ENCODE measurements at places on chromosomes 16 and 17.

GRCh38 chr16:24138024-24138423, 118.1 kb upstream of the CACNG3 start:
- DNase-seq = no peak

- DNase-seq = no peak
These were observed 5.7 kb upstream of the MYO1C start for GRCh38 chr17:1498233-1498632.

GRCh38 chr17:80705988-80706387, 161.3 kb downstream of the RPTOR start:
- no peak for DNase-seq

- no peak for DNase-seq
These were observed 115.0 kb upstream of the CIBAR2 start for GRCh38 chr16:85227084-85227945.

DNA sequence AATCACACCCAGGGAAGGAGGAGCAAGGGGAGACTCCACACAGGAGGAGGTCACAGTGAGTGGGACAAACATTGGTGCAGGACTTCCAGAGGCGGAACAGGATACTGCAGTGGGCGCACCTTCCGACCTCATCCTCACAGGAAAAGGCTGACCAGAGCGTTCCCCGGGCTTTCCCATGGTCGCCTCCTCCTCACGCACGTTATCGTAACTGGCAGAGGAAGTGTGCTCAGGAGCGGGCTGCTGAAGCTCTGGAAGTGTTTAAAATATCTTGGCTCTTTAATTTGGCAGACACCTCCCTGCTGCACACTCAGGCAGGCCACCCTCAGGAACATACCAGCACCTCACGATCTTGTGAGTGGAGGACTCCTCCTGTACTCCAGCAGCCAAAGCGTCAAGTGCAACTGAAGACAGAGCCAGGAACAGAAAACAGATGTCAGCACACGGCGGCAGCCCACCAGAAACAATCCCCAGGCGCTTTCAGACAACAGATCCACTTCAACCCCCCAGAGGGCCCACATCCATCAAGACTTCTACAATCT, 17.5 kb downstream of the FANCA start:
- no peak for DNase-seq

DNA sequence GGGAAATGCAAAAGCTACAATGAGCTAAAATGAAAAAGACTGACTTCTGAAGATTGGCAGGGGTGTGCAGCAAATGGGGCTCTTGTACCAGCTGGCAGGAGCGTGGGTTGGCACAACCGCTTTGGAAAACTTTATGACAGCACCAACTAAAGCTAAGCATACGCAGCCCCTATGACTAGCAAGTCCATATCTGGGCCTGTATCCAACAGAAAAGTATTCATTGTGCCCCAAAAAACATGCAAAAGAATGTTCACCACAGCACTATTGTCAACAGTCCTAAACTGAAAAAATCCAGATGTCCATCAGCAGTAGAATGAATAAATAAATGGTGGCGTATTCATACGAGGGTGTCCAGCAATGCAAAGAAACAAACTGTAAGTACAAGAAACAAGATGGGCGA, 22.6 kb upstream of the ITGA3 start:
- no peak for DNase-seq

DNA sequence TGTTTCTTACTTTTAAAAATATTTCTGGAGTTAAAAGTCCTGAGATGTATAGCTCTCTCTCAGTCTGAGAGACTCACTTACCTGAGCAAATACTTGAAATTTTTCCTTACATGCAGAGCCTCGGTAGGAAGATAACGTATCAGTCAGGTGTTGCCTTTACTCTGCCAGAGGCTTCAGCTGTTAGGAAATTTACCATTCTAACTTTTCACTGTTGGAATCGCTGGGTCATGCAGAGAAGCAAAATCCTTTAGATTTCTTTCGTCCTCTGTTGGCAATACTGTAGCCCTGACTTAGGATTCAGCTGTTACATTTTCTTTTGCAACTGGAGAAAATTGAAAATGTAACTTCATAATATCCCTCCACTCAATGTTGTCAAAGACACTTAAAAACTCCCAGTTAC, 20.0 kb upstream of the KCNJ16 start:
- DNase-seq = no peak

DNA sequence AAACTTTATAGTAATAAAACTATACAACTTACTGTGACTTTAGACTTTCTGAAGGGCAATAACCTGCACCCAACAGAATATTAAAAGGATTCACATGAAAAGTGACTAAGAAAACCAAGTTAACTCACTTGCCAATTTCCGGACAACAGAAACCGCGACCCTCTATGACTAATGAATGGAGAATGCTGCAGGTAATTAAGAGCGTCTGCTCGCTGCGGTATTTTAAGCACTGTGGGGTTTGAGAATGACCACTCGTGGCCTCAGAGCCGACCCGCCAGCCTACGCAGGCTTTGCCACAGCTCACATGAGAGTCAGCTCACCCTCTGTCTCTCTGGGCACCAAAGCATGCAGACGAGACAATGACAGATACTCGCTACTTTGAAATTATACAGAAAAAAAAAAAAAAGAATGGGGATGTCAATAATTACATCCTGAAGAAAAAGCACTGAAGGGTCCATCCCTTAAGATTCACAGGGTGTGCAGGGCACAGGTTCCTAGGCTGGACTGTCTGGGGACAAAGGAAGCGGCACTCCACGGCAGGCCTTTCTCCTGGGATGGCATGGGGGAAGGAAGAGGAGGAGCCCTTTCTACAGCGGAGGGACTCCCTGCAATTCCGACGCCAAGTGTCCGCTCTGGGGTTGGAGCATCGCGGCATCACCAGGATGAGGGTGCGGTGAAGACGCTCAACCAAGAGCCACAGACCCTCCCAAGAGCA, 35.0 kb downstream of the ZCCHC14 start:
- peak; percentile 60 for DNase-seq

DNA sequence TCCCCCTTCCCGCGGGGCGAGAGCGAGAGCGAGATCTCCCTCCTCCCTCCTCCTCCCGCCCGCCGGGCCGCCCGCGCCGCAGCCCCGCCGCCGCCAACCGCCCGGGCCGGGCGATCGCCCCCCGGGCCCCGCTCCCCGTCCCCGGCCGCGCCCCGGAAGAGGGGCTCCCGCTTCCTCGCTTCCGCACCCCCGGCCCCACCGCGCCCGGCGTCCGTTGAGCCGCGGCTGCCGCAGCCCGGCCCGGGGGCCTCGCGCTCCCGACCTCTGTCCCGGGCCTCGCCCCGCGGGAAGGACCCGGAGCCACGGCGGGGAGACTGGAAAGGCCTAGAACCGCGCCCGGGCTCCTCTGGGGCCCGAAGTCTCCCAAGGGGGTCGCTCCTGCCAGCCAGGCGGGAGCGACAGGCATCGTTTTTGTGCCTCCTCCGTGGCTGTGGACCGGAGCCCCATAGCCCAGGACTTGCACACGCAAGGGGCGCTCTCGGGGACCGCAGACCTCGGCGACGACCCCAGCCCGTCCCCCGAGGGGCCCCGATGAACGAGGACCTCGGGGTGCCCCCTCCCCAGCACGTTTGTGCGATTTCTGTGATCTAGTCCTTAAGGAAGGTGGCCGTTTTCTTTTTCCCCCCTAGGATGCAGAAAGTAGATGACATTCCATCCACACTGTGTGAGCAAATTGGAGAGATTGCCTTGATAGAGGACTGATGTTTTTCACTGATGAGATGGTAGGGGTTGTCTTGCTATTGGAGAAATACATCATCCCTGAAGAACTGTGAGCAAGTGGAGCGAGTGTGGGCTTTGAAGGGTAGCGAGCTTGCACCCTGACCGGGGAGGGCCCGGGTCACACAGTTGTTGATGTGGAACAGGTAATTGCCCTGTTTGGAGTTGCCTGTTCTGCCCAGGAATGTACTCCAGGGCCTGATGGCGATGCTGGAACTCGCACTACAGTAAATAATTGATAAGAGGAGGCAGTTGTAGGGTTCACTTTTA, 611 bp downstream of the BANP start:
- no peak for DNase-seq

- no peak for DNase-seq
These were observed 1.6 kb upstream of the DECR2 start for GRCh38 chr16:400061-400591.

GRCh38 chr16:69798466-69798865, 36.3 kb downstream of the WWP2 start:
- no peak for DNase-seq

DNA sequence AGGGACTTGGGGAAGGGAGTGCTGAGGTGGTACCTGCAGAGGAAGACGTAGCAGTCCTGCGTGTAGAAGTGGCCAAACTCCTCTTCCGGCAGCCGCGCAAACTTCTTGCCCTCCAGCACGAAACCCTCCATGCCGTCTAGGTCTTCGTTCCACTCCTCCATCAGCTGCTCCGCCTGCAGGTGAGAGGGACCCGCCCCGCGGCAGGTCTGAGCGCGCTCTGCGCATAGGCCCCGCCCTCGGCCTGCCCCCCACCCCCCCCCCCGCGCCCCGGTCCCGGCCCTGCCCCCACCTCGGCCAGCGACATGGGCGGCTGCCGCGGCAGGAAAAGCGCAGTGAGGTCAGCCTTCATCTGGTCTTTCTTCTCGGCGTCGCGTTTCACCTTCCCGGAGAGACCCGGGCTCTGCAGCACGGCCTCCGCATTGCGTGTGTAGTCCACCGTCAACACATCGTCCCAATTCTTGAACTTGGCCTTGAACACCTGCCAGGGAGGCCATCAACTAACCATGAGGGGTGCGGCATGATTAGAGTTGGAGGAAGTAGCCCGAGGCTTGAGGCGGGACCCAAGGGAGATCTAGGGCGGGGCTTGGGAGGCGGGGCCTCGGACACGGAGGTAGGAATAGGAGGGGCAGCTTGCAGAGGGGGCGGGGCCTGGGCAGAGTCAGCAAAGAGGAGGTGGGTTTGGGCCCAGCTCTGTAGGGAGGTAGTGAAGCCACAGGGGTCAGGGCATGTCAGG, 11.5 kb downstream of the FLII start:
- peak; percentile 47 for DNase-seq

DNA sequence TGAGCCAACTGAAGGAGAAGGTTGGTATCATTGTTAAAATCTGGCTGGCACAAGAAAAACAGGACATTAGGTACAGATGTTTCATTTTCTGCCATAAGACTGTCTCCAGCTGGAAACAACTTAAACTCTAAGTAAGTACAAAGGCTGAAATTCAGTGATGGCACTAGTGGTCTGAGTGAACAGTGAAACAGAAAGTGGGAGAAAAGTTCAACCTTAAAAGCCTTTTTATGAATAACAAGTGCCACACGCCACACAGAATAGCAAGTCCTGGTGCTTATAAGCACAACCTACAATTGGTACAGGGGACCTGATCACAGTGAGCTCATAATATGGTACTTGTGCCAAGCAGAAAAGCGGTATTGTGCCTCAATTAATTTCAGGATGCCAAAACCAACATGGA, 56.7 kb downstream of the CEP112 start:
- DNase-seq = no peak

GRCh38 chr16:51535591-51535990, 384.5 kb upstream of the SALL1 start:
- DNase-seq = no peak

DNA sequence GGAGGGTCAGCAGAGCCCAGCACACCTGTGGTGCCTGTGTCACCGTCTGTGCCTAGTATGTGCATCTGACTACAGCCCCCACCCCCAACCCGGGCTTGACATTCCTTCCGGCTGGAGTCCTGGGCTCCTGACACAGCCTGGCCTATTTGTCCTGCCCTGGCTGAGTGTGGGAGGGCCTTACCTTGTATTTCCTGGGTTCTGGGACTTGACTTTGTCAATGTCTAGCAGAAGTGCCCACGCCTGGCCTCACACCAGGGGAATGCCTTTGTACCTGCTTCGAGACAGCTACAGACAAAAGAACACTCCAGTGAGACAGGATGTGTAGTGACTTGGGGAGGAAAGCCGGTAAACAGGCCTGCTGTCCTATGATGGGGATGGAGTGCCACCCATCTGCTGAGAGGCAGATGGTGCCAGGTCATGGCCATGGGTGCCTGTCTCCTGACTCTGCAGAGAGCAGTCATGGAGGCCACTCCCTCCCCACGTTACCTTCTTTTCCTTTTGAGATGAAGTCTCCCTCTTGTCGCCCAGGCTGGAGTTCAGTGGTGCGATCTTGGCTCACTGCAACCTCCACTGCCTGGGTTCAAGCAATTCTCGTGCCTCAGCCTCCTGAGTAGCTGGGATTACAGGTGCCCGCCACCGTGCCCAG, 42.8 kb downstream of the TNFRSF13B start:
- DNase-seq = no peak

- DNase-seq = no peak
These were observed 65.9 kb upstream of the AMZ2 start for GRCh38 chr17:68182011-68182306.

All from activated CD4-positive, alpha-beta memory T cell treated with anti-CD3 and anti-CD28 coated beads, Interleukin-2, amount 10 ng/mL, durations not matched to agents 7 days and 5 days (primary cell).